ENCODE measurements at places on chromosomes 5 and 9.

GRCh38 chr9:20636888-20637440, 14.7 kb upstream of the MLLT3 start:
- H3K27me3 ChIP-seq, result no peaks in the 10 kb centered on the region
- peaks cover 2% of the 10 kb centered on the region for H3K4me1 ChIP-seq
- no peak overlapping the region for H3K4me3 ChIP-seq
- H3K36me3 ChIP-seq, result no peaks in the 10 kb centered on the region

GRCh38 chr9:114169029-114169951, 14.0 kb downstream of the COL27A1 start:
- no peak overlapping the region for H3K4me3 ChIP-seq
- no peaks in the 10 kb centered on the region for H3K27me3 ChIP-seq
- peak; percentile 67 for DNase-seq
- no peaks in the 10 kb centered on the region for H3K36me3 ChIP-seq
- H3K4me1 ChIP-seq, result no peaks in the 10 kb centered on the region

- no peak for DNase-seq
- H3K27me3 ChIP-seq, result no peaks in the 10 kb centered on the region
- no peak overlapping the region for H3K27ac ChIP-seq
- H3K4me1 ChIP-seq, result no peaks in the 10 kb centered on the region
- no peaks in the 10 kb centered on the region for H3K36me3 ChIP-seq
These were observed 19.7 kb upstream of the PCDHAC2 start for GRCh38 chr5:140946578-140946977.

- no peaks in the 10 kb centered on the region for H3K4me1 ChIP-seq
- DNase-seq, result no peak
- no peak overlapping the region for H3K4me3 ChIP-seq
- peaks cover 2% of the 10 kb centered on the region for H3K27me3 ChIP-seq
- H3K27ac ChIP-seq, result no peak overlapping the region
These were observed 46.6 kb upstream of the GABRP start for GRCh38 chr5:170736966-170737365.

DNA sequence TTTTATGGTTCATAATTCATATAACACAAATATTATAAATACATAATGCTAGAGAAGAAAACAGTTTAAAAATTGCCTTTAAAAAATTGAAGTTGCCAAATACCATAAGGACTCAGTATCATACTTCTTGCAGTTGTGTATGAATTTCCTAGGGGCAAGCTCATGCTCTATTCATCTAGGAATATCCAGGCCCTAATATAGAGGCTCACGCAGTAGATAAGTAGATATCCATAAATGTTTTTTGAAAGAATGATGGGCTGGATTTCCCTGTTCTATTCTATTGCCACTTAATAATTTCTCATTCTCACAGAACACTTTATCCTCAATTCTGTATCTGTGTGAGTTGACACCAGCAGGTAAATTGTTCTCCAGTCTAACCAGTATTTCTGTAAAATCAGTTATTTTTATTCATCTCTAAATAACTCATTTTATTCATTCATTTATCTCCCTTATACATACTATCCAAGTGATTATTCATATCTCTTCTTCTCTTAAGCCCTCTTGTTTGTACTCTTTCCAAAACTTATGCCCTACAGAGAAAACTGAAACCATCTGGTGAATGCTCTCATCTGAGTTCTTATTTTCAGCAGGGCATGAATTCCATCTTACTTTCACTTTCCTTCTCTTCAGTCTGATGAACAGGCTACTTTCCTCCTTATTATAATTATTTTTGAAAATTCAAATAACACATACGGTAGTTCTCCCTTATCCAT, 97.1 kb downstream of the SLC44A1 start:
- H3K36me3 ChIP-seq, result peaks cover 3% of the 10 kb centered on the region
- no peak for DNase-seq
- H3K4me1 ChIP-seq, result no peaks in the 10 kb centered on the region
- no peaks in the 10 kb centered on the region for H3K27me3 ChIP-seq

- no peaks in the 10 kb centered on the region for H3K36me3 ChIP-seq
- no peak overlapping the region for H3K27ac ChIP-seq
- DNase-seq, result no peak
- no peaks in the 10 kb centered on the region for H3K4me1 ChIP-seq
These were observed 229.2 kb upstream of the WWC1 start for GRCh38 chr5:168062239-168062638.

DNA sequence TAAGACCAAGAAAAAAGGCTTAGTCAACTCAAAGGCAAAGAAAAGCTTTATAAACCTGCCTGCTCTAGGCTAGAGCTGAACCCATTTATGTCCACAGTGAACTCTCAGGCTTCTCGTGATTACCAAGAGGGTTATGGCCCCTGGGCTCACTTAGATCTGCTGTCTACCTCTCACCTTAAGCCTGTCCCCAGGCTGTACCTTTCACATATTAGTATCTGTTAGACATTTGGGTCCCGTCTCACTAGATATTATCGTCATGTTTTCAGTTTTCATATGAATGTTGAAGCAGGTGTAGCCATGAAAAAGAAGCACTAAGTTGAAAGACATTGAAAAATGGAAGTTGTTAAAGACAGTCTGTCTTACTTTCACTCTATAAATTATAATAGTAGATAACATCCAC, 75.2 kb upstream of the COX7C start:
- H3K27ac ChIP-seq, result no peak overlapping the region
- no peaks in the 10 kb centered on the region for H3K36me3 ChIP-seq
- no peak for DNase-seq
- H3K4me3 ChIP-seq, result no peak overlapping the region

Measured in aorta (tissue), 5 donors.